ENCODE measurements at places on chromosomes 2 and 18. TPM values are rescaled to one million over a fixed set of nuclear protein-coding genes. Genes with fewer than 3 reads are reported as not detected.

The REG1B gene
- not detected for total RNA-seq

The OSGEPL1 gene
- 4.1 TPM for total RNA-seq

The SLC5A7 gene
- 0.05 TPM for total RNA-seq

The ZNF516 gene
- 59.8 TPM for total RNA-seq

The CD207 gene
- total RNA-seq: not detected

The IL1R2 gene
- not detected for total RNA-seq

The DSEL gene
- total RNA-seq: 16.5 TPM

The SP140 gene
- 14.1 TPM for total RNA-seq

The MDH1B gene
- 1.9 TPM for total RNA-seq

The IL36A gene
- total RNA-seq: not detected

The GPR75 gene
- 5.0 TPM for total RNA-seq
